ENCODE measurements at places on chromosomes 6 and 20.

DNA sequence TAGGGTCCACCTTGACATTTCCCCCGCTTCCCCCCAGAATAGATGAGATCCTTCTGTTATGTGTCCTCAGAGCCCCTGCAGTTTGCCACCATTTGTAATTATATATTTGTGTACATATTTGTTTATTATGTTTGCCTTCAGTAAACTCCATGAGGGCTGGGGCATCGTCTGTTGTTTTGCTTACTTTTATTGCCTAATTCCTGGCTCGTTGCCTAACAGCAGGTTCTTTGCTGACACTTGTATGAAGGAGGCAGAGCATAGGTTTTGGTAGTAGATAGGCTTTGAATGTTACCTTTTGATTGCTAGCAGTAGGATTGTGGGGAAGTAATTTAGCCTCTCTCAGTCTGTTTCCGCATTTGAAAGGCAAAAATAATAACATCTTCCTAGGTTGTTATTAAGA lies 9.9 kb downstream of the MAP3K4 start:
- no peak for DNase-seq

DNA sequence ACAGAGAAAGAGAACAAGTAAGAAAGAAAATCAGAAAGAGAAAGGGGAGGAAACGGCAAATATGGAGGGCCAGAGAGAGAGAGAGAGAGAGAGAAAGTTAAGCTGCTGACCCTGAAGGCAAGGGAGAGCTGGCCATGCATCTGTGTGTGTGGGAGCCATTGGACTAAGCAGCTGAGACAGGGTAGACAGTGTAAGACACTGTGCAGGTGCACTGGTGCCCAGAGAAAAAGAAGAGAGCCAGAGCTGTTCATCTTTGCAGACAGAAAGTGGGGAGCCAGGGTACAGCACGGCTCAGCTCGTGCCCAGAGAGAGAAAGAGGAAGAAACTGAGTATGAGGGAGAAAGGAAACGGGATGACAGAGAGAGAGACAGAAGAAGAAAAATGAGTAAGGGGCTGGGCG lies 24.2 kb upstream of the ZNF318 start:
- DNase-seq = no peak

- DNase-seq = no peak
These were observed 73.3 kb downstream of the PCSK2 start for GRCh38 chr20:17300113-17300512.

GRCh38 chr6:88490908-88491264 lies 324.7 kb upstream of the CNR1 start:
- DNase-seq = no peak

DNA sequence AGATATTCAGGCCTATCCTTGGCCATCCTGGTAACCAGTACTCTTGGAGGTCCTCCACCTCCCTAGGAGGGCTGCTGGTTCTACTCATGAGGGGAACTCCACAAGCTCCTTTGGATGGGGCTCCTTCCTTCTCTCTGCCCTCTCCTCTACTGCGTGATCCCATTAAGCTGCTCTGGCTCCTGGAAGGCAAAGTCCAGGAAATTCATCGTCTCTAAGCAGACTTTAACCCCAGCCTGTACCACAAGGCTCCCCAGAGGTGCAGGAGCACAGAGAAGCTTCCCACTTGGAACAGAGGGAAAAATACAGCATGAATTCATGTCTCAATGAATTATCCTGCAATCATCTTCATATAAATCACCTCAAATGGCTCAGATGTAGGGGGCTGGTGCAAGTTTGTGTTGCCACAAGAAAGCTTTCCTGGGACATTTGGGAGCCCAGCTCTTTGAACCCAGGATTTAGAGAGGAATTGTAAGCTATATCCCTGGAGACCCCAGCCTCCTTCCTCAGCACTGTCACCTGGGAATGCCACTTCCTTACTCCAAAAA lies 355.4 kb downstream of the CDC5L start:
- no peak for DNase-seq

GRCh38 chr6:109013656-109014305 lies 80.9 kb downstream of the SESN1 start:
- DNase-seq = no peak

GRCh38 chr6:341914-342831 lies 49.4 kb upstream of the IRF4 start:
- DNase-seq = no peak

- peak; percentile 99 for DNase-seq
These were observed at the start of gene CHD6 for GRCh38 chr20:41617902-41618806. Gene CHD6, minus strand, starts transcription at chr20:41618377. Its CDS starts 67,040 bp downstream, at chr20:41551337.

- no peak for DNase-seq
These were observed 5.0 kb upstream of the GSTA3 start for GRCh38 chr6:52914516-52914915.

GRCh38 chr20:4544765-4545164 lies 176.9 kb upstream of the PRND start:
- no peak for DNase-seq

- DNase-seq = no peak
These were observed 63.8 kb upstream of the TINAG start for GRCh38 chr6:54244430-54244829.

DNA sequence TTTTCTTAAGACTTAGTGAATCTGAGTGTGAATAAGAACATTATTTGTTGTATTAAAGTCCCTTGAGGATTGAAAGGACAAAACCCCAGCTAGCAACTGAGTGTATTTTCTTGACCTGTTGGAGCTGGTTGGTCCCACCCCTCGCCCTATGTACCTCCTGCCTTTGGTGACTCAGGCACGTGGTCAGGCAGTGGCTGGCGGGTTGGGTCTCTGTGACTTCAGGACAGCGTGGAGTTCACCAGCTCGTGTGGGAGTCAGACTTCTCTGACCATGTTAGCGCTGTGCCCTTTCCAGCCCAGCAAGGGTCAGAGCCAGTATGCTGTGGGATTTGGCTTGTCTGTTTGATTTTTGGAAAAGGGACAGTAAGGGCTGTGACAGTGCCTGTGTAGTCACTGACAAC lies 93.7 kb downstream of the SSR1 start:
- no peak for DNase-seq

- DNase-seq = no peak
These were observed 34.4 kb downstream of the DST start for GRCh38 chr6:56608332-56608731.

DNA sequence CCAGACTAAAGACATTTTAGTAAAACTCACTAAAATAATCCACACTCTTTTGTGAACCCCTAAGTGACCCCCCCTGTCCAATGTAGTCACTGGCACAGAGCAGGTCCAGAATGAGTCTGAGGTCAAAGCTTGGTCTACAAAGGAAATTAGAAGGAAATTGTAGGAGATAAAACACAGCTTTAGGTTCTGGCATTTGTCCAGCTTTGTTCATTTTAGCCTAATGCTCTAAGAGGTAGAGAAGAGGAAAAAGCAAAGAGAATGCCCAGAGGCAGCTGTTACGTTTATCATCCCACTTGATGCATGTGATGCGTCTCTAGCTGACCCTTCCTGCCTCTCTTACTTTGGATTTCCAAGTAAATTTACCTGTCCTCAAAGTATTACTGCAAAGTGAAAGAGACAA lies 62.5 kb downstream of the CNKSR3 start:
- DNase-seq = no peak

DNA sequence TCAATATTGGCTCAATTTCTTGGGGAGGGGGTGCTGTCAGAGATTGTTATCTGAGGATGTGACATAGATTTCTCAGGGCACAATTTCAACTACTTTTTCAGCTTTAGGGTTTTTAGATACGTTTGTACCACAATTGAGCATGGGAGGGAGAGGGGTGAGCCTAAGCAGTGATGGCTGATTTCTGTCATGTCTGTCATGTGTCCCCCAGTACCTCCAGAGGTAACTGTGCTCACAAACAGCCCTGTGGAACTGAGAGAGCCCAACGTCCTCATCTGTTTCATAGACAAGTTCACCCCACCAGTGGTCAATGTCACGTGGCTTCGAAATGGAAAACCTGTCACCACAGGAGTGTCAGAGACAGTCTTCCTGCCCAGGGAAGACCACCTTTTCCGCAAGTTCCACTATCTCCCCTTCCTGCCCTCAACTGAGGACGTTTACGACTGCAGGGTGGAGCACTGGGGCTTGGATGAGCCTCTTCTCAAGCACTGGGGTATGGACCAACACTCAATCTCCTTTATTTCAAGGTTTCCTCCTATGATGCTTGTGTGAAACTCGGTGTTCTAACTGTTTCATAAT lies 3.4 kb downstream of the HLA-DRA start:
- no peak for DNase-seq

- no peak for DNase-seq
These were observed 2.5 kb downstream of the NPBWR2 start for GRCh38 chr20:64104667-64105451.

DNA sequence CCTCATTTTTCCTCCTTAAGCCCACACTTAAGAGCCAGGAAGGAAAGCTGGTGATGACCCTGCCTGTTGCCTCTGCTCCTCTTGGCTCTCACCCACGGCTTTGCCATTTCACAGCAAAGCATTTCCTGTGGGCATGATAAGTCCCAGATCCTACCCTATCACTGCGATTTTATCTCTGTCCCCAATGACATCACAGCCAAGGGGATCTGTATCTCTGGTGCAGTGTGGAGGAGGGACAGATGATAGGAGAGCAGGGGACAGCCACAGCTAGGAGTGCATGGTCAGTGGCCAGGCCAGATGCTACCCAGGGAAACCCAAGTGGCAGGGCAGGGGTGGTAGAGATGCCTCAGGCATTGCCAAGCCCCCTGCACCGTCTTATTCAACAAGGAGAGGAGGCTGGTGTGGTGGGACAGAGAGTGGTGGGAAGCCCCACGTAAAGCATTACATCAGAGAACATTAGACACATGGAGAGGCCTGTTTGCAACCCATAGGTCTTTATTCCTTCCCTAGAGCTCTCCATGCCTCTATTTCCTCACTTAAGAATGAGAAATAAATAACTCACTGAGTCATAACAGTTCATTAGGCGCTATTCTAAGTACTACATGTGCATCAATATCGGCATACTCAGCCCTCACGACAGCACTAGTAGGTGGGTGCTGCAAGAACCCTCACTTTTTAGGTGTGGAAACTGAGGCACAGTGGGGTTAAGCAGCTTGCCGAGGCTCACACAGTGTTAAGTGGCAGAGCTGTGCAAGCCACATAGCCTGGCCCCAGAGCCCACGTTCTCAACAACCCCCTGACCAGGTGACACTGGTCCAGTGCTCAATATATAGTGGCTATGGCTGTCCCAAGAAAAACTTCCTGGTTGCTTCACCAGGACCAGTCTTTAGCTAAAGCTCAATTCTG lies 4.6 kb downstream of the TFEB start:
- DNase-seq = no peak

DNA sequence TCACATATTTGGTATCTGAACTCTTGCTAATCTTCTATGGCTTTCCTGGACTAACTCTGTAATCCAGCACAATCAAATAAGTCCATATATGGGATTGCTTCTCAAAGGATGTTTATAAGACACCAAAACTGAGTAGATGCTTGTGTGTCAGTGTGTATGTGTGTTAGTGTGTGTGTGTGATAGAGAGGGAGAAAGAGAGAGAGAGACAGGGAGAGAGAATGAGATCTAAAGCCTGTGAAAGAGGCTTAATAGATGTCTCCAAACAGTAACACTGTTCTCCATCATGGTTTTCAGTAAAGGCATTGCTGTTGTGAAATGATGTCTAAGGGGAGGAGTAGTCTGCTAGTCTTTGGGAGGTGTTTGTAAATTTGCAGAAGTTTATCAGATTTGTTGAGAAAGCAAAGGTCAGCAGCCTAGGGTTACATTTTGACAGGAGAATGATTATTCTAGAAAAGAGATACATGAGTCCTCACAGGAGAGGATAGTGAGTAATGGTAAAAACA lies 73.9 kb upstream of the MLIP start:
- no peak for DNase-seq

DNA sequence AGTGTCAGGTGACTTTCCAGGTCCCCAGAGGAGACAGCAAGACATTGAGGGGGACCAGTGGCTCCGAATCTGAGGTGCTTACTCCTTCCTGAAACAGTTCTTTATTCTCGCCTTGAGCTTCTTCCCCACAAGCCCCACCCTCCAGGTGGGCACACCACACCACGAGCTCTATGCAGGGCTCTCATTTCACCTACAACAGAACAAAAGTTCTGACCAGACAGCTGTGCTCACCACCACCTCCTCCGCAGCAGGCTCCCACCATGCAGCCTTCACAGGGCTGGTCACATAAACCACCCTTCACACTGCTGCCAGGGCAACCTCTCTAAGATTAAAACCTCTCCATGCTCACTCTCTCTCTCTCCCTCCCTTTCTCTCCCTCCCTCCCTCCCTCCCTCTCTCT lies 384.5 kb upstream of the ARID1B start:
- DNase-seq = no peak

DNA sequence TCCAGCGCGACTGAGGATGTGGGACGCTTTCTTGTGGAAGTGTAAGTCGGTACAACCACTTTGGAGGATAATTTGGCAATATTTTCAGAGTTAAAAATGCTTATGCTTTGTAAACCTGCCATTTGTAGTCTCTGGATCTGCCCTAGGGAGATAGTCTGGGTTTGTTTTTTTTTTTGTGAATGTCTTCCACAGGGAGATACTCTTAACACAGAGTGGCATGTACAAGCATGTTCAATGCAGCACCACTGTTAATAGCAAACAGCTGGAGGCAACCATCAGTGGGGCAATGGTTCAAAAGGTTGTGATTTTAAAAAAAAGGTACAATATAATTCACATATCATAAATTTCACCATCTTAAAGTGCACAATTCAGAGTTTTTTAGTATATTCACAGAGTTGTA lies 22.4 kb downstream of the SLC9A8 start:
- DNase-seq = no peak

GRCh38 chr6:118639054-118639964 lies 12.1 kb downstream of the CEP85L start:
- no peak for DNase-seq
